ENCODE measurements at places on chromosomes 1 and 21.

GRCh38 chr1:204079608-204079999, 6.7 kb downstream of the SOX13 start:
- DNase-seq = no peak

DNA sequence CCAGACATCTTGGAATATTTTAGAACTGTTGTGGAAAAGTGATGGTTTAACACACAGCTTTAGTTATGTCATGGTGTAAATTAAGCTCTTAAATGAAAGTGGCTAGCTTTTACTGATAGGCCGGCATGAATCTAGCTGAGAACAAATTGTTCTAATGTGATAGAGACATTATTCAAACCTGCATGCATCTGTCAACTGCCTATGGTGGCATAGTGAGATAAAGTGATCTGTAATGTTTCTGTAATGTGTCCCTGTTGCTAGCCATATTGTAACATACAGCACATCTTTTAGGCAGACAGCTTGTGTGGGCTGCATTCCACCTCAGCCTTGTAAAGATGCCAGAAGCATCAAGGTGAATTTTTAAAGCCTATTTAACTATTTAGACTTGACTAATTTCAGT, 16.0 kb downstream of the LRIG2 start:
- DNase-seq = no peak

DNA sequence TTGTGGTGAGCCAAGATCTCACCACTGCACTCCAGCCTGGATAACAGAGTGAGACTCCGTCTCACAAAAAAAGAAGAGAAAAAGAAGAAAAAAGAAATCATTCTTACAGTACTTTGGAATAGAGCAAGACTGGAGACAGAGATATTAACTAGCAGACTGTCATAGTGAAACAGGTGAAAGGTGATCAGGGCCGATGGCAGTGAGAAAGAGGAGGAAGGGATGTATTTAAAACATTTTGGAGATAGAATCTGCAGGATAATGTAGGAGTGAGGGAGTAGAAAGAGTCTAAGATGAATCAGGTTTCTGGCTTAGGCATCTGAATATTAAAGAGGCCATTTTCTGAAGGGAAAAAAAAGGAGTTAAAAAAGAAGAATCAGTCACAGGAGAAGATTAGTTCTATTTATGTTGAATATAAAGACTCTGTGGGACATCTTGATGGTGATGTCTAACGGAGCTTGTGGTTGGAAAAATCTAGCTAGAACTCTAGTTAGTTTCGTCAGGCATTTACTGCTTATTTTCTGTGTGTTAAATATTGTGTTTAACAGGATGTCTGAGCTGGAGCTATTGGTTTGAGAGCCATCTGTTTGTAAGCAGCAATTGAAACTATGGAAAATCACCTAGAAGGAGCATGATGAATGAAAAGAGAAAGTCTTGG, 28.4 kb downstream of the BCL9 start:
- no peak for DNase-seq

- DNase-seq = no peak
Measured at GRCh38 chr1:236345728-236346127, 48.4 kb upstream of the EDARADD start.

GRCh38 chr1:65048335-65048734, 82.0 kb upstream of the JAK1 start:
- no peak for DNase-seq

DNA sequence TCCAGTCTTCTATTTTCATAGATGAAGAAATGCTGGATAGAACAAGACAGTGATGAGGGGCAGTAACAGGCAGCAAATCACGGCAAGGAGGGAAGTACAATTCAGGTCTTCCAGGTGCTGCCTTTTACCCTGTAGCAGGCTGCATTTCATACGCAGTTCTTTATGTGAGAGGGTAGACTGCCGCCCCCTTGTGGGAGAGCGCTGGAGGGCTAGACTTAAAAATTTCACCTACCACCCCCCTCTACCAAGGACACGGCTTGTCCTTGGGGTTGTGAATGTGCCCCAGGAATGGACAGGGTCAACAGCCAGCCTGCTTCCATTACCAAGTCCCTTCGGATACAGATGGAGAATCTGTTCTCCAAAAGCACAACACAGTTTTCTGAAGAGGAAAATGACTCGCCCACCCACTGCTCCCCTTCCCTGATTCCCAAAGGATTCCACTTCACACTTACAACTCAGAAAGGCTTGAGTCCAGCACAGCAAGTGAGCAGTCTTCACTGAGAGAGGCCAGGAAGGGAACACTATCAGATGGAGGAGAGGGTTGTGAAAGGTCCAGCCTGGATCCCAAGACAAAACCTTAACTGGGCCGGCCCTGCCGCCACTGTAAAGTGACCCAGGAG, 7.4 kb downstream of the WDR77 start:
- peak; percentile 76 for DNase-seq

DNA sequence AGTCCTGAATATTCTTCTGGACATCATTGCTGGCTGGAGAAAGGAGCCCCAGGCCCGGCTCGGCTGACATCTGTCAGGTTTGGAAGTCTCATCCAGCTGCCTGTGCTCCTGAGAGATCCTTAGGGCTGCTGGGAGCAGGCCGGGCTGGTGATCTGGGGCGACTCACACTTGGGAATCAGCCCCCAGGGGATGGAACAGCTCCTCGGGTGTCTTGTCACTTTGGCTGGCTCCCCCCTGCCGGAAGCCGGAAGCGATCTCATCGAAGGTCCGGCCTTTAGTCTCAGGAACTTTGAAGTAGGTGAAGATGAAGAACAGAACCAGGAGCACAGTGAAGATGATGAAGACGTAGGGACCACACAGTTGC, 31.8 kb downstream of the SLC2A1 start:
- no peak for DNase-seq

DNA sequence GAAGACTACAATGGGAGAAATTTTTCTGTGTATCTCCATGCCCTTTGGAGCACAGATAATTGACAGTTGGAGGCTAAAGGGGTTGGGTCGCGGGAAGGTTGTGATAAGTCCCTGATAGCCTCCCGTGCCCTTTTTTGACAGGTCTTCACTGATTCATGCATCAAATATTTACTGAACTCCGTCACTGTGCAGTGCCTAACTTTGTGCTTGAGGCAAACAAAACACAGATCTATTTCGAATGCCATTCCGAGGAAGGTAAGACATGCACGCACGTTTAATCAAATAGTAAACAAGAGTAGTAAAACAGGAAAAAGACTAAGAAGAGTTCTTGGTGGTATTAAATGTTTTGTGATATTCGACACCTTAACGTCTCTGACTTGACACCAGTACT, 494 bp upstream of the PIP5K1A start:
- DNase-seq = no peak

- no peak for DNase-seq
Measured at GRCh38 chr1:179167955-179168354, 61.5 kb downstream of the ABL2 start.

DNA sequence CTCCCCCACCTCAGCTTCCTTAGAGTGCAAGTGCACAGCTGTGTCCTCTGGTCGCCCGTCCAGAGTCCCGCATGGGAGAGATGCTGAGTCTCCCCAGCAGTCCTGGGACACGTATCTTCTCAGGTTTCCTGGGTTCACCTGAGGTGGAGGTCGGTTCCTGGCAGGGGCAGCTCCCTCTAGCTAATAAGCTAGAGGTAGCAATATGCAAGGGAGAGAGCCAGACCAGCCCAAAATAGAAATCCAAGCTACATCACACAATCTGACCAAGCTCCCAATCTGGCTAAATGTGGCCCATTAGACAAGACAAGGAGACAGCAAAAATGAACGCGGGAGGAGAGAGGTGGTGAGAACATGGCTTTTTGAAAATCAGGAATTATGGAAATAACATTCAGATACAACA, 30.9 kb upstream of the CADM3 start:
- no peak for DNase-seq

DNA sequence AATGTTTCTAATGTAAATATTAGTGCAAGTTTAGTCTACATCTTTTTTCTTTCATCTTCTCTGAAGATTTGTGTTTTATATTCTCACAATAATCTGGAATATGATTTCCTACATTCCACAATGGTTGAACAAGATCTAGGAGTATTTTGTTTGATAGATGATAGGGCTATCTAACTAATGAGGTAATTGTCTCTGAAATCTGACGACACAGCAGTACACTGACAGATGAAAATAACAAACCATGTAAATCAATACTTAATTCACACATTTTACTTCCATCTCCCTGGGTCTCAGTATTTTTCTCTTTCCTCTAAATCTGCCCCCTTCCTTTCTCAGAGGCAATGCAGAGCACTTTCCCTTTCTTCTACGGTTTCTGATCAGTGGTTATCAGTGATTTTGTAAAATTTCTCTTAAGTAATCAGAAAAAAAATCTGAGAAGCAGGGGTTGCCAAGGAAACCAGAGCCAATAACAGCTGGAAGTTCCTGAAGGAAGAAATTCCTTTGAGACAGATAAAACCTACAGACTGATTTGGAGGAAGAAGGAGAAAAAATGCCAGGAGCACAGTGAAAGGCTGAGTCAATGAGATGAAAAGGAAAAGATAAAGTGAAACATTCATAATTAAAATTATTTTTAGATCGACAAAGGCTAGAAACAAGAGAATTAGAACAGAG, 7.3 kb upstream of the ANKRD13C start:
- DNase-seq = no peak

GRCh38 chr21:33128538-33128937, 58.6 kb downstream of the OLIG1 start:
- no peak for DNase-seq

- DNase-seq = no peak
Measured at GRCh38 chr1:236070753-236071152, 5.9 kb upstream of the NID1 start.

GRCh38 chr1:27300341-27301051, 21.5 kb upstream of the TMEM222 start:
- peak; percentile 93 for DNase-seq

GRCh38 chr1:205601205-205601604, 30.6 kb downstream of the ELK4 start:
- DNase-seq = no peak

- peak; percentile 35 for DNase-seq
Measured at GRCh38 chr1:47191940-47192457, 2.2 kb upstream of the PDZK1IP1 start.

DNA sequence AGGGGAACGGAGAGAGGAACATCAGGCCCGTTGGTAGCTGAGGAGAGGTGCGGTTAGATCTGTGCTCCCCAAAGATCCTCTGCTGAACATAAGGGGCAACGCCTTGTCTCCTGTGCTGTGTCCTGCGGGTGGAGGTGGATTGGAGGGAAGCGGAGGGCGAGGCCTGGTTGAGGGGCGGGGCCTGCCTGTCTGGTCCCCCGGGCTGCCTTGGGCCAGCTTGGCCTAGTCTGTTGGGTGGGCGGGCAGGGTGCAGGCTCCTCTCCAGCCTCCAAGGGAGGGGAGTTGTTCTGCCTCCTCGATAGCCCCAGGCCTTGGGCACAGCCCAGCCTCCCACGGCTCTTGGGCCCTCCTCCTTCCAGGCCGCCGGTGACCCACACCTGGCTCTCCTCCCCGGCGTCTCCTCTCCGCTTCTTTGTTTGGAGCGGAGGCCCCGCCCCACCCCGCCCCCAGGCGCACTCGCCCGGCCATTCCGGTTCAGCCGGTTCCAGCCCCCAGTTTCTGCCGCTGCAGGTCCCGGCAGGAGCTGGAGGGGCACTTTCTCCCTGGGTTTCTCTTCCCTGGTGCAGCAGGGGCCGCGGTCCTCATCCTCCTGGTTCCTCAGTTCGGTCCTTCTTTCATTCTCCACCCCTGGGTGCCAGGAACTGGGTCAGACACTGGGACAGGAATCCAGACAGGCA, 19.4 kb downstream of the PTPRF start:
- DNase-seq = peak; percentile 61

- no peak for DNase-seq
Measured at GRCh38 chr1:93662481-93663207, 19.0 kb downstream of the BCAR3 start.

DNA sequence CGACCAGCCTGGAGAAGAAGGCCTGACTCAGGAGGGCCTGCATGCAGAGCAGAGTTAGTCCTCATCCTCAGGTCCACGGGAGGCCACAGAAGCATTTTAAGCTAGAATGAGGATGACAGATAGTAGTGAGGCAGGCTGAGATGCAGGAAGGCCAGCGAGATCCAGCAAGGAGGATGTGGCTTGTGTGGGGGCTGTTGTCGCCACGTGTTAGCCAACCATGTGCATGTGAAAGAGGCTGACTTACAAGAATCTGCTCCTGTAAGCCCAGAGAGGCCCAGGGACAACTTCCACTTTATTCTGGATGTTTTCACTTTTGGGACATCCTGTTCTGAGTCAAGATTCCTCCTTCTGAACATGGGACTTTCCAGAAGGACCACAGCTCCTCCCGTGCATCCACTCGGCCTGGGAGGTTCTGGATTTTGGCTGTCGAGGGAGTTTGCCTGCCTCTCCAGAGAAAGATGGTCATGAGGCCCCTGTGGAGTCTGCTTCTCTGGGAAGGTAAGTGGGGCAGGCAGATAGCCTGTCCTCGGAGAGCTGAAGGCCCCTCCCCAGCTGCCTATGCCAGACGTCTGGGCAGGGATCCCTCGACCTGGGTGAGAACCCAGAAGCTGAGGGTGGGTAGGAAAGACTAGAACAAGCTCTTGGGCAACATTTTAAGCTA, at the start of gene SLAMF8:
Gene SLAMF8 (plus strand): TSS at position 433 of the 661 bp plus-strand sequence. CDS start 26 bp downstream, at position 459.
- peak; percentile 81 for DNase-seq

- no peak for DNase-seq
Measured at GRCh38 chr1:79695138-79695537, 688.6 kb upstream of the ADGRL4 start.

- peak; percentile 86 for DNase-seq
Measured at GRCh38 chr1:205430696-205431305, 8.9 kb upstream of the LEMD1 start.

DNA sequence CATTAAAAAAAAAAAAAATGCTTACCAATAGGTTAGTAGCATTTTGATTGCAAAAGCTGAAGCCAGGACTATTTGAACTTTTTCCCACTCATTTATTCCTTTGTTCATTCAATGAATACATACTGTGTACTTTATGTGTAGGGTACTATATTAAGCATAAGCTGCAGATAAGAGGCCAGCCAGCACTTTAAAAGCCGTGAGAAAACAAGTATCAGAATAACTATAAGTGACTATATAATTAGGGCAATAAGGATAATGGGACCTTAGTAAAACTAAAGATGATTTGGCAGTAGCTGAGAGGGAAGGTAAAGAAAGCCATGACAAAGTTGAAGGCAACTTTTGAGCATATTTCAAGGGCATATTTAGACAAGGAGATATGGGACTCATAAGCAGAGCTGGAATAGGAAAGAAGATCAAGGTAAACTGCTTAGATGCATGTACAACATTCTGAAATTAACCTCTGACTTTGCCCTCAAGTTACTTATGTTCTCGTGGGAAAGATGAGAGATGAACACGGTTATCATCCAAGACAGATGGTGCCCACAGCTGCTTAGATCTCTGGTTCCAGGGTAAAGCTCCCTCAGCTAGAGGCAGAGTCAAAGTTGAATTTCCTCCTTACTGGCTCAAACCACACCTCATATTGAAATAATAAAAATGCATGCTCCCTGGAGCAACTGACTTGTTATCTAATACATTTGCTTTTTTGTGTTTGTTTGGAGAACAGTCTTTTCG, 44.0 kb upstream of the FMO2 start:
- DNase-seq = no peak

GRCh38 chr1:108881369-108881768, 4.6 kb downstream of the GPSM2 start:
- DNase-seq = no peak

GRCh38 chr1:157113106-157113505, 13.5 kb upstream of the ETV3L start:
- no peak for DNase-seq
